ENCODE measurements at places on chromosomes 12 and 14.
A peak's percentile ranks its signal among the peaks of the same experiment; 100 is the strongest.

- peak; percentile 76 for ATAC-seq
Observed at GRCh38 chr14:104694991-104695659, 5.7 kb downstream of the INF2 start.

DNA sequence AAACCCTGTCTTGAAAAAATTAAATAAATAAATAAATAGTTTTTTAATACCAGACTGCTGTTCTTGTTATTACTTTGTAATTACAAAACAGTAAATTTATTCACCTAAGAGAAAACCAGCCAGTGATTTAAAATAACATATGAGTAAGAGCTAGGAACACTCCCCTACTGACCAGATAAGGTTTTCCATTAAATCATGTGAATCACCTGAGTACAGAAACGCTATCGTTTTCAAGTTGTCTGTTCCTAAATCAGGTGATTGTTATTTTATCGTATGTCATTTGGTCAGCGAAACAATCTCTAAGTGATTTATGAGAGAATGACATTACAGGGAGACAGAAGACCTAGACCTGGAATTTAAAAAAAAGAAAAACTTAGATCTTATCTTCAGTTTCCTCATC is 47.3 kb downstream of the RPS29 start:
- ATAC-seq = no peak

GRCh38 chr12:31874961-31875608 is 84.1 kb upstream of the RESF1 start:
- ATAC-seq = peak; percentile 92

DNA sequence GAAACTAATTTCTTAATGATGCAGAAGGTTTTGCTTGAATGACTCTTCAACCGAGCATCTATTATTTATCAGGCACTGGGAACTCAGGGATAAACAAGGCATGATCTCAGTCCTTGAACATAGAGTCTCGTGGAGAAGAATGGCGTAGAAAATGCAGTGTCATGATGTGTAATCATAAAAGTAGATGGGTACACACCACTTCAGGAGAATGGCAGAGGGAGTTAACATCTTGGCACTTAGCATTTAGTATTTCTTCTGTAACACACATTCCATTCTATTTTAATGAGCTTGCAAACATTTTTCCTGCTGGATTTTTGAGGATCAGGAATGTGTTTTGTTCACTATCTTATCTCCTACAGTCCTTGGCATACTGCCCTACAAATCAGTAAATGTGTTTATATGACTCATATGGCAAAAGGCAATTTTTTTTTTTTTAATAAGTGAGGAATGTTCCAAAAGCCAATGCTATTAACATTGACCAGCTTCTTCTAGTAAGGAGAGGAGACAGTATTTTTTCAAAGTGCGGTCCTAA is 3.8 kb downstream of the TXNRD1 start:
- peak; percentile 6 for ATAC-seq

DNA sequence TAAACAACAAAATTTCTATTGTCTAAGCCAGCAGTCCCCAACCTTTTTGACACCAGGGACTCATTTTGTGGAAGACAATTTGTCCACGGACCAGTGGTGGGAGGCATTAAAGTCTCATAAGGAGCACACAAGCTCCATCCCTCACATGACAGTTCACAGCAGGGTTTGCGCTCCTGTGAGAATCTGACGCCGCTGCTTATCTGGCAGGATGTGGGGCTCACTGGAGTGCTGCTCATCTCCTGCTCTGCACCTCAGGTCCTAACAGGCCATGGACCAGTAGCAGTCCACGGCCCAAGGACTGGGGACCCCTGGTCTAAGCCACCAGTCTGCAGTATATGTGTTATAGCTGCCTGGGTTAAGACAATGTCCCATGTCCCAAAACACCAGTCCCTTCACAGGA is 27.2 kb downstream of the VCPKMT start:
- no peak for ATAC-seq

Measured in activated CD4-positive, CD25-positive, alpha-beta regulatory T cell treated with anti-CD3 and anti-CD28 coated beads, Interleukin-2, amount 50 U/mL, for 24 hours (primary cell).